ENCODE measurements at places on chromosomes 5 and 9.

- no peak for DNase-seq
Observed at GRCh38 chr5:108654051-108654450, 93.6 kb upstream of the FER start.

GRCh38 chr9:21810881-21811280 is 8.4 kb downstream of the MTAP start:
- no peak for DNase-seq

DNA sequence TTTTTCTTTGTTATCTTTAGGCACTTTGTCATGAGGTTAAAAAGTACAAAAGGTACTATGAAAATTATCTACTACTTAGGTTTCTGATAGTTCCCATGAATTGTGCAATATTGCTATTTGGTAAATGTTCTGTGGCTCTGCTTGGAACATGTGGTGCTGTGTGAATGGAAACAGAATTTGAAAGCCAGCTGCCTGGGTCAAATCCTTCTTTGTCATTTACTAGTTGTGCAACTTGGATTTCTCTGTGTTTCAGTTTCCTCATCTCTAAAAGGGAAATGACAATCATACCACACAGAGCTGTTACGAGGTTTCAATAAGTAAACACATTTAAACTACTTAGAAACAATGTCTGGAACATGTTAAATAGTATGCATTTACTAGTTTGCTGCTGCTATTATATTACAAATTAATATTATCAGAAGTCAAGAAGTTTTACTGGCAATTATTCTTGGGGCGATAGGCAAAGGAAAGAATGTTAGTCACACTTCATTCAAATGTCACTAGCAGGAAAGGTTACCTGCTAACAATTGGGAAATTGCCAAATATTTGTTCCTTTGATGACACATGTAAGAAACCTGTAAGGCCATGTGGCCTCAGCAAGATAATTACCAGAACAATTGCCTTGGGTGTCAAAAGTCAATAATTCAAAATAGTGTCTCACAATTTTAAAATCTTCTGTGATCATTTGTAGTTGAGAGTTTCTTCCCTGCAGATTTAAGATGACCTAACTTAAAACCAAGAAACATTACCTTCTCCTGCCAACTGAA is 184.8 kb downstream of the KIAA0825 start:
- DNase-seq: no peak

DNA sequence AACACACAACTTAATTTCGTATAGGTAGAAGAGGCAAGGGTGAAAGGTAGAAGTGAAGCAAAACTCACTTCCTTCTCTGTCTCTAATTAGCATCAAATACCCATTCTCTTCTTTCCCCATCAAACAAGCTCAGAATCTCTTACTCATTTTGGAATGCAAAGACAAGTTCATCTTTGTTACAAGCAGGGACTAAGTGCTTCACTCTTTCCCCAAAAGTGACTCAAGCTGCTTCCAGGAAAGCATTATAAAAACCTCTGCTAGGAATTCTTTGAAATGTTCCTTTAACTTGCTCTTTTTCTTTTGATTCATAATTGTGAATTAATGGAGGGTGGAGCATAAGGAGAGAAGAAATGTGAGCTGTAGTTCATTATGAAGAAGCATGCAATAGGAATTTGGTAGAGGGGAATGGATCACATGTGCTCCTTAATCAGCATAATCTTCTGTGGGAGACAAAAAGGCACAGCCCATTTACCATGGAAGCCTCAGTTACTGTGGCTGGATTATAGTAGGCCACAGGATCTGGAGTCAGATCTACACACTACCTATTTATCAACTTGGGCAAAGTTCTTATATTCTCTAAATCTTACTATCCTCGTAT is 109.5 kb upstream of the DPYSL3 start:
- DNase-seq: no peak

- no peak for DNase-seq
Observed at GRCh38 chr5:117888688-117889087, 1099.7 kb downstream of the DTWD2 start.

DNA sequence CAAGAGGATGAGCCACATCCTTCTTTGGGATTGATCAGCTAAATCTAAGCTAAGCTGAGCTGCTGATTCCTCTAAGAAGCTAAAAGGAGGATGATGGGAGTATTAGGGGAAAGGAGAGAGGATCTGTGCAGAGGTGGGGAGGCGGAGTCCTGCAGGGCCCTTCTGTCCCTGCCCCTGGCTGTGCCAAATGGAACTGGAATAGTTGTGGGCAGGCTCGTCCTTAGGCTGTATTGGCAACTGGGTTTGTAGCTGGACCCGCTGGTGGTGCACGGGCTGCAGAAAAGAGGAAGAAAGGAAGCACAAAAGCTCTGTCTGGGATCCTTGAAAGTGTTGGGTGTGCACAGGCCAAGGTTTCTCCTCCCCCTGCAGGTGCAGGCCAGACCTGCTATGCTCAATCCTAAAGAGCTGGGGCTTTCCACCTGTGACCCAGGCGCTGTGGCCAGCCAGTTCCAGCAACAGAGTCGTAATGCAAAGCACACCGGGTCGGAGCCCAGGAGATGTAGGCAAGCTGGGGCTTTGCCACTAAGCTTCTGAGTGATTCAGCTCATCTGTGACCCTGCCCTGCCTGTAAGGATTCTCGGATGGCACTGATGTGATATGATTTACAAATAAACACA is 9.8 kb downstream of the CLTB start:
- no peak for DNase-seq

DNA sequence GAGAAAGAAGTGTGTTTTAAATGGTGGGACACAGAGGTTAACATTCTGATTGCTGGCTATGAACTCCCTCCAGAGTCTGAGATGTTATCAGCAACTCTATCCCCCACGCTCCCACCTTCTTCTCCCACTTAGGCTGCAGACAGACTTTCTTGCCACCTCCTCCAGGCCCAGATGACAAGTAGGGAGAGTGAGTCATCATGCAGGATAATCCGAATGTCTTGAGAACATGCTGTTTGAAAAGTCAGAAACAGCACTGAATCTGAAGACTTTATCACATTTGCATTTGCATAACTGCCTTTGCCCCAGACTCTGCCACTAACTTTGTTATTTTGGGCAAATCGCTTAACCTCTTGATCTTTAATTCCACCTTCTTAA is 139.8 kb downstream of the ESM1 start:
- no peak for DNase-seq

- DNase-seq: no peak
Observed at GRCh38 chr5:80195837-80196400, 59.9 kb downstream of the SERINC5 start.

DNA sequence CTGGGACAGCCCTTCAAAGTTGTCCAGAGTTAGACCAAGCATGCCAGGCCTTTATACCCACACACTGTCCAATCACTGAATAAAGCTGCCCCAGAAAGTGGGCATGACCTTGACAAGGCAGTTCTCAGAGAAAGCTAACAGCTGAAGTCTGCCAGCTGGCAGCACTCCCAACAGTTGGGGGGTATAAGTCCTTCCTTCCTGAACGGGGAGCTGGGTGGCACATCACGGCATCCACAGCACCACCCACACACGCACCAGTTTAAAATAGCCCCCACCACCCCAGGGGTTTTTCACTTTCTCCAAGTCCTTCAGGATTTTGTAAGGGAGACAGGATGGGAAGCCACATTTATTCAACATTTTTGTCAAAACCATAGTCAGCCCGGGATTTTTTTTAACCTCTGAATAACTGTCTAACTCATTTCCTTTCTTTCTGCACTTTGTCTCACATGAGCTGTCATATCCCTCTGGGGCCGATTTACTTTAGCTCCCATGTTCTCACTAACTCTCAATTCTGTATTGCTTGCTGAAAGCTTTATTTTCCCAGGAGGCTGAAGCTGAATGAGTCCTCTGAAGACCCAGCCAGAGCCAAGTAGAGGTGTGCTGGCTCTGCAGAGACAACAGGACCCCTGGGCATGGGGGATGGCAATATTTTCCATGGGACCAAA is 15.4 kb downstream of the FAM81B start:
- no peak for DNase-seq

DNA sequence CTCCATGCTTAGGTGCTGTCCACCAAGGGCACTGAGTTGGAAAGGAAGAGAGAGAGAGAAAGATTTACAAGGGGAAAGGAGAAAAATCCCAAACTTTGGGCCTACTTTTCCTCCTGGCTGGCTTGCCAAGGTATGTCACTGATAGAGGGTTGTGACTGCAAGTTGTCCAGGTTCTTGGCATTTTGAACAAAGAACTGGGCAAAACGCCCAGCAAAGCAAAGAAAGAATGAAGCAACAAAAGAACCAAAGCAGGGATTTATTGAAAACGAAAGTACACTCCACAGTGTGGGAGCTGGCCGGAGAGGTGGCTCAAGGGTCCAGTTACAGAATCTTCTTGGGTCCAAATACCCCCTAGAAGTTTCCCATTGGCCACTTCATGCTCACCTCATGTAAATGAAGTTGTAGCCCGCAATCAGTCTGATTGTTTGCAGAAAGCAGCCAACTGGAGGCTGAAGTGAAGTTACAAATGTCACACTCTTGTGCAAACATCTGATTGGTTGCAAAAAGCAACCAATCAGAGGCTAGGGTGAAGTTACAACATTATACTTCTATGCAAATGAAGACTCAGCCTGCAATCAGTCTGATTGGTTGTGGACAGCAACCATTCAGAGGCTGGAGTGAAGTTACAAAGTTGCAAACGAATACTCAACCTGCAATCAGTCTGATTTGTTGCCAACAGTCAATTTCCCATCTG is 263.5 kb downstream of the YTHDC2 start:
- DNase-seq: no peak

- DNase-seq: no peak
Observed at GRCh38 chr5:146005723-146006122, 69.3 kb downstream of the SH3RF2 start.

- DNase-seq: no peak
Observed at GRCh38 chr5:61575581-61575980, 243.5 kb downstream of the ZSWIM6 start.

DNA sequence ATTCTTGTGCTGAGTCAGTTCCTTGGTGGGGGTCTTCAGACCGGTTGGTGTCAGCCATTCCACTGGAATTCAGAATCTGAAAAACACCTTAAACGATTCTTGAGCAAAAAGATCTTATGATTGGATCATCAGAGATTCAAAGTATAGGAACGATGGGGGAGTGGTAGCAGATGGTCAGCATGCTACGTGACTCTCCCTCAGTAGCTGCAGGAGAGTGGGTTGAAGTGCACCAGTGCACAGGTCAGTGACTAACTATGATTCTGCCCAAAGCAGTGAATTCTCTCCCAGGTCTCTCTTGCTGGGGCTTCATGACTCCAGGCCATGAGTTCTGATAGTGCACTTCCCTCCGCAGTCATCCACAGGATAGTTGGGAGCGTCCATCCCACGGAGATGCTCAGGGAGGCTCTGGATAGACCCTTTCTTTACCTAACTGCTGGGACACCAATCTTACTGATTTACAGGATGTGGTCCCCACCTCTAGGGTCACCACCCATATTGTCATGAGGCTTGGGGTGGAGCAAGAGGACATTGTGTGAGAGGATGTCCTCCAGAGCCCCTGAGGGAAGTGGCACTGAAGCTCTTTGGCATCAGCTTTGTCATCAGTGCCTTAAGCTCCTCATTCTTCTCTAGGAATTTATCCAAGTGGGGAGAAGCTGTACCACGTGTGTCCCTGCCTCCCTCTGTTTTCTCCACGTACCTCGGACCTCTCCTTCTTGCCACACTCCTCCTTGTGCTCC is 62.0 kb downstream of the RASGRF2 start:
- no peak for DNase-seq

DNA sequence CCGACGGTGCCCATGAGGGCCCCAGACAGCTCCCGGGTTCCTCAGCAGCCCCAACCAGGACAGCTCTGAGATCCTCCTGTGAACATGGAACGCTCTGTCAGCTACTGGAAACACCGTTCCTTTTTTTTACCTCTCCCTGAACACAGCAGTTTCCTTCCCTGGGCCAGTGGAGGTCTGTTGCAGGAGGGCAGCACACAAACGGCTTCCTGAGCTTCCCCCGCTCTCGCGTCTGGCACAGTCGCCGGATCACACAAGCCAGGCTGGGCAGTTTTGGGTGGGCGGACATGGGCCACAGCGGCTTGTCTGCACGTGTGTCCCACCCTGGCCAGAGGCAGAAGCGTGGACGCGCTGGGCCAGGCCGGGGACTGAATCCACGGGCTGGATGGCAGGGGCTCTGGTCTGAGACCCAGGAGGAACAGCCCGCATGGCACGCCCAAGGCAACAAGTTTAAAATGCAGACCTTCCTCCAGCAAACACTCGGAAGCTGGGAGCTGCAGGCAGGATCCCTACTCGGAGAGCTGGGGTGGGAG is 106.8 kb upstream of the SARDH start:
- DNase-seq: no peak

Data from NCI-H1930 (cell line).